ENCODE measurements at places on chromosomes 6 and 20. TPM values are rescaled to one million over a fixed set of nuclear protein-coding genes. Genes with fewer than 3 reads are reported as not detected.
A peak's percentile ranks its signal among the peaks of the same experiment; 100 is the strongest.

Gene PROCR
- 46.0 TPM for total RNA-seq

Gene TPX2
- 21.0 TPM for total RNA-seq

DNA sequence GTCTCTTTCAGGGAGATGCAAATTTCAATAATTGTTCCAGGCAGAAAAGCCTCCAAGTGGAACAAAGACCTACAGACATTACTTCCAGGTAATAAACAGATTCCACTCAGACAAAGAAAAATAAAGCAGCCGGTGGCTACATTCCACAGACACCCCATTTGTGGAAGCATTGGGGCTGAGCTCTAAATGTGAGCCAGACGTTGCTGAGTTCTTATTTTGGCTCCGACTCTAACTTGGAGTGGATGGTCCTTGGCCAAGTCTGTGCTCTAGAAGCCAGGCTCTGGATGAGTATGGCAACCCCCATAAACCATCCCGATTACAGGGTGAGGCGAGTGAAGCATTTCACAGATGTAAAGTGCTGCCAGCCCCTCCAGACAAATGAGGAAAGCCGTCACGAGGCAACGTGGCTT, 6.6 kb downstream of the TRAM2 start:
- DNase-seq: peak; percentile 54

DNA sequence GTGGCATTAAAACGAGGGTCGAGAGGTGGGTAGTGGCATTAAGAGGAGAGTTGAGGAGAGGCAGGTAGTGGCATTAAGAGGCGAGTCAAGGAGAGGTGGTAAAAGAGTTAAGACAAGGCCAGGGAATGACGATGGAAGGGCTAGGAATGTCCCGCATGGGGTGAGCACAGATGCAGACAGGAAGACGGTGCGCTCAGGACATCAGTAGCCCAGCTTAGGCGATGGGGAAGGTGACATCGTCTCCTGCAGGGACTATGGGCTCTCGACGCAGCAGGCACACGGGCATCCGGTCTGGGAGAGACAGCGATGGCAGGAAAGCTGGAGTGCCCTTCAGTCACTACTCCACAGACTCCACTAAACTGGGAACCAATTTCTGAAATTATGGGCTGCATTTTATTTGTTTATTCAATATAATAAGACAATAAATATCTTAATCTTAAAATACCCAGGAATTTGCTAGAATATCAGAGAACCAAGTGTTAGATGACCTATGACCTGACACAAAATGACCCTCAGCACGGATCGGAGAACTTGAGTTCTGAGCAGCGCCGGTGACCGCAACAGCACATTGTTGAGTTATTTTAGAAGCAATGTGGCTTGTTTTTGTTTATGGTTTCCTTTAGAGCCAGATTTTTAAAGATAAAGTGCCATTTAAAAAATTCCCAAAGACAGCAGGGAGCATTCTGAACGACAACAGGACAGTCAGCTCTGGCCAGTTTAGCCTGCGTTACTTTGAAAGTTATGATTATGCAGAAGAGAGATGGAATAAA, 177.7 kb downstream of the SMOC2 start:
- no peak for DNase-seq

DNA sequence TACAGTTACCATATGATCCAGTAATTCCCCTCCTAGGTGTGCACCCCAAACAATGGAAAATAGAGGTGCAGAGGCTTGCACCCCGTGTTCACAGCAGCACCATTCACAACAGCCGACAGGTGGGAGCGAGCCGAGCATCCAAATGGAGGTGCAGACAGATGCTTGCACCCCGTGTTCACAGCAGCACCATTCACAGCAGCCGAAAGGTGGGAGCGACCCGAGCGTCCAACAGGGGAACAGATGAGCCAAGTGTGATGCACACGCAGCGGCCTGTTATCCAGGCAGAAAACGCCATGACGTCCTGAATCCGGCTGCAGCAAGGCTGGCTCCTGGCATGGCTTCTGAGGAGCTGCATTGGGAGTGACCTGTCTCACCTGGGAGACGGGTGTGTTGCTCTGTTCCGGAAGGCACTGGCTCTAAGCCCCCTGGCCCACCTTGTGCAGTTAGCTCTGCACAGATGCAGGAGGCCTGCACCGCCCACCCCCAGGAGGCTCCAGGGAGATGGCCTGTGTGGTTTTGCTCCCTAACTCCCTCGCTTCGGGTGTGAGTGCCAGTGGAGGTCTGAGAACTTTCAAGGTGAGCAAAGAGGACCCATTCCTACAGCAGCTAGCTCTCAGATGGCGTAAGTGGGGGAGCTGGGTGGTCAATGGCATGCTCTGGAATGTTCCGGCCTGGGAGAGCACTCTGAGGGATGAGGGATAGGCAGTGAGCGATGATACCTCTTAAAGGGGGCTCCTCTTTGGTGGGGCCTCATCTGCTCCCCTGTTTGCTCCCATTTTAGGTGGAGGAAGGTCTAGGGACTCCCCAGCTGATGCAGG, 47.8 kb upstream of the FRMD1 start:
- no peak for DNase-seq

- DNase-seq: no peak
Measured at GRCh38 chr6:20850686-20851416, 316.6 kb downstream of the CDKAL1 start.

- DNase-seq: no peak
Measured at GRCh38 chr6:398558-399078, 7.1 kb downstream of the IRF4 start.
